ENCODE measurements at places on chromosomes 2 and 18.
A peak's percentile ranks its signal among the peaks of the same experiment; 100 is the strongest.

- DNase-seq: no peak
Observed at GRCh38 chr2:101828257-101828656, 130.8 kb downstream of the MAP4K4 start.

- no peak for DNase-seq
Observed at GRCh38 chr2:167491788-167492187, 603.5 kb downstream of the XIRP2 start.

GRCh38 chr2:8966123-8966908, 37.2 kb downstream of the MBOAT2 start:
- DNase-seq: no peak

GRCh38 chr2:109611467-109612095, 2.2 kb downstream of the SEPTIN10 start:
- DNase-seq: no peak

- peak; percentile 57 for DNase-seq
Observed at GRCh38 chr2:240595381-240596079, 9.0 kb downstream of the CAPN10 start.

- DNase-seq: no peak
Observed at GRCh38 chr2:238352361-238352760, 32.0 kb downstream of the TRAF3IP1 start.

GRCh38 chr2:72098935-72099334, 48.7 kb downstream of the CYP26B1 start:
- DNase-seq: no peak

- no peak for DNase-seq
Observed at GRCh38 chr2:212892193-212892592, 259.2 kb downstream of the IKZF2 start.

DNA sequence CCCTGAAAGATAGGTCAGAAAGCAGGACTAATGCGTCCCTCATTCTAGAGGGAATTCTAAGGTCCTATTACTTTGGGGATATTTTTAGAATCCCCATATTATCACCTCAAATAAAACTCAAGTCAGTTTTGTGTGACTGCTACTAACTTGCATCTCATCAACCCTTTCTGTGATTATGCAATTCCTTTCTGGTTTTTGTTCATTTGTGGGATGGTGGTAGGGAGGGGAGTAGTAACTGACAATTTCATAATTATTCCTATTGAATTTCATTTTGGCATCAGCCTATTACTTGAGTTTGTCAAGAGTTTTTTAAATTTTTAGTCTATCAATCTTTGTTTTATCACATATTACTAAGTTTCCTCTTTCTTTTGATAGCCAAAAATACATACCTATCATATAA, 28.4 kb upstream of the TANK start:
- no peak for DNase-seq

DNA sequence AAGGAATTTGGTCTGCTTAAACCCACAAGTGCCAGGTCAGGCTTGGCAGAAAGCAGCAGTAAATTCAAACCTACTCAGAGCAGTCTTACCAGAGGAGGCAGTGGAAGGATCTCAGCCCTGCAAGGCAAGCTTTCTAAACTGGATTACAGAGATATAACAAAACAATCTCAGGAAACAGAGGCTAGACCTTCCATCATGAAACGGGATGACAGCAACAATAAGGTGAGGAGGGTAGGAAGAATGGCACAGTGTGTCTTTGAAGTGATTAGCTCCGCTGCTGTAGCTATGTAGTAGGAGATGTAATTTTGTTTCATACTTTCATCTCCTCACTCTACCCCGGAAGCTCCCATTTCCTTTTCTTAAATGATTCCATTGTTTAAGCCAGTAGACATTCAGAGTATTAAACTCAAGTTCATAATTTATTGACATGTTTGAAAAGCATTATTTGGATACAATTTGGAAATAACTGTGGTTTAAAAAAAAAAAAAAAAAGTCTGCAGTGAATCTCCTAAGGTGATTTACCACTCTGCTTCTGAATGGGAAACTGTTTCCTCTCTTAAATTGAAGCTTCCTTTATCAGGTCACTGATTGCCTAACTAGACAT, 29.4 kb upstream of the DYSF start:
- DNase-seq: no peak

DNA sequence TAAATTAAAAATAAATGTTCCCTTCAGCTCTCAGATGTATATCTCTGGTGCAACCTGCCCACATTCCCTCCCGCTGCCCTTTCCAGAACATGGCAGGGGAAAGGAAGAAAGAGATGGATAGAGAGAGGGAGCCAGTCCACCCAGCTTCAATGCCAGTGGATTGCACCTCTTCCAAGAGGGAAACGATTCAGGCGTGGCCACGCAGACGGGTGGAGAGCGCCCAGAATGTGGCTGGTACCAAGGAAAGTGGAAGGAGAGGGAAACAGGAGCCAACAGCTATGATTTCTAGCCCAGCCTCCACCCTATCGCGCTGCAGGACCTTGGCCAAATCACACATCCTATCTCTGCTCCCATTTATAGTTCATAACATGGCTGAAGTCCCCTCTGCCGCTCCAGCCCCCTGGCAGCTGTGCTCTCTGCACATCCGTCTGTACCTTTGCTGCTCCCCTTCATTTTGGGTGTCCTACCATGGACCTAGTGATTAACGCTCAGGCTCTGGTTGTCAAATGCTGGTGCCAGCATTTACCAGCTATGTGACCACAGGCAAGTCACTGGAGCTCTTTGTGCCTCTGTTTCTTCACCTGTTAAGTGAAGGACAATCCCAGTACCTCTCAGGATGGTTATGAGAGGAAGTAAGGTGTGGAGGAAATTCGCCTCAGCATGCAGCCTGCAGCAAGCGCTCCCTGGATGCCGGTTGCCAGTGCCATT, 66.5 kb downstream of the SFXN5 start:
- no peak for DNase-seq

DNA sequence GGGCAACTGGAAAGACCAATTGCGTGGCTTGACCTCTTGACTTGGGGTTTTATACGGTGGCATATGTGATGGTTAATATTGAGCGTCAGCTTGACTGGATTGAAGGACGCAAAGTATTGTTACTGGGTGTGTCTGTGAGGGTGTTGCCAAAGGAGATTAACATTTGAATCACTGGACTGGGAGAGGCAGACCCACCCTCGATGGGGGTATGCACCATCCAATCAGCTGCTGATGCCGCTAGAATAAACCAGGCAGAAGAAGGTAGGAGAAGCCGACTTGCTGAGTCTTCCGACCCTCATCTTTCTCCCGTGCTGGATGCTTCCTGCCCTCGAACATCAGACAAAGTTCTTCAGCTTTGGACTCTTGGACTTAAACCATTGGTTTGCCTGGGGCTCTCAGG, 34.2 kb upstream of the YPEL5 start:
- DNase-seq: no peak

DNA sequence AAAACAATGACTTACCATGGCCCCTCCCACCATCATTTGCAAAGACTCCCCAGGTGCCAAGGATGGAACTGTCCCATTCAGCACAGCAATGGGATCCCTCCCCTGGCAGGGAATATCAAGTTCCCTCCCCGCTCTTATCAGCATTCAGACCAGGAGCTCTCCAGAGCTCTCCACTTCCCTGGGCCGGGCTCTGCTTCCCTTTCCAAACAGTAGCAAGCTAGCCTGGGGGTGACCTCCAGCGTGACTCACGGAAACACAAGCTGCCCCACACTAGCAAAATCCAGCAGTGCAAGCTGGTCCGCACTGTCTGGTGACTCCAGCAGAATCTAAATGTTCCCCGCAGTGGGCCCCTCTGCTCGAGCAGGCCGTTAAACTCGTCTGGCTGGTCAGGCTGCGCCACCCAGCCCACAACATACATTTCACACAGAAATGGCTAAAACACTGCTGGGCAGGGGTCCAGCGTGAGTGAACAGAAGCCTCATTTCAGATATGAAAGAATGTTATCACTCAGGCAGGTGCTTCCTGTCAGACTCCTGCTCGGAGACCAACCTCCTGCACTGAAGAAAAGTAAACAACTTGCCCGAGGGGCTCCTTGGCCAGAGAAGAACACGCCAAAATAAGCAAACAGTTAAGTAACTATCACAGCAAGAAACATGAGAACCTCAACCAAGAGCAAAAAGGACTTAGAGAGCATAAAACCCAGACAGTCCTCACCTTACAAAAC, 33.9 kb downstream of the STAT1 start:
- peak; percentile 86 for DNase-seq

DNA sequence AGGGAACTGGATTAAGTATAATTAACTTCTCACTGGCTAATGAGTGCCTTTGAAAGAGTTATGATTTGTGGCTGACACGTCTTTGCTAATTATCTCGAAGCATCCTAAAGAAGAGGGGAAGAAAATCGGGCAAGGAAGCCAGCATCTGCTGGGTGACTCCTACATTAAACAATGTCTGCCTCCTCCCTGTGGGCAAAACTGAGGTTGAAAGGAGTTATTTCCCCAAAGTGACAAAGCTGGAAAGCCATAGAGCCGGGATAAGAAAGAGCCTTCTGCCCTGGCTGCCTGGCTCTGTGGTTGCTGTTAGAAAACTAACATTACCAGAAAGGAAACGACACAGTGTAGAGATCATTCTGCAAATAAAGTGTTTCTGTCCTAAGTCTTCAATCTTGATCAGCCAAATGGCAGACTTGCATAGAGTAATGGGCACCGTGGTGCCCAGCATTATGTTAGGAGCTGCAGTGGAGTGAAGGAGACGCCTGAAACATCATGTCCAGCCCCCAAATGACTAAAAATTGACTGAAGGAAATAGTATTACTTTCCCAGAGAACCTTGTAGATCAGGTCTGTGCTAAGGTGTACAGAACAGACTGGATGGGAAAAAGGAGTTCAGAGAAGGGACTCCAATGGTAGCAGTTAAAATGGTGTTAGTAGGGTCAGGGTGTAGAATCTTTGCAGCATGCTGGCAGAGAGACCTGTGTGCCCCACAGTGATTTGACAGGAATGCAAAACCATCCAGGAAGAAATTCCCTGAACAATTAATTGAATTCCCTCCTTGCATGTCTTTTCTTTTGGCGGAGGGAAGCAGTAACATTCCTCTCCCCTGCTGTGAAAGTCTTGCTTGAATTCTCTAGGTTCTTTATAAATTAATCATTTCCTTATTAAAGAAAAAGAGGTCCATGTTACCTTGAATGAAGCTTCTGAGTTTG, 44.4 kb downstream of the ALPK2 start:
- DNase-seq: no peak

- DNase-seq: no peak
Observed at GRCh38 chr18:13582178-13582670, 144.1 kb downstream of the FAM210A start.

GRCh38 chr2:10647886-10648605, 41.7 kb downstream of the NOL10 start:
- no peak for DNase-seq

GRCh38 chr18:79587226-79587741, 92.3 kb upstream of the CTDP1 start:
- peak; percentile 60 for DNase-seq

- DNase-seq: no peak
Observed at GRCh38 chr18:57802213-57803102, 657 bp downstream of the ATP8B1 start.
